ENCODE measurements at places on chromosomes 6 and 20.

DNA sequence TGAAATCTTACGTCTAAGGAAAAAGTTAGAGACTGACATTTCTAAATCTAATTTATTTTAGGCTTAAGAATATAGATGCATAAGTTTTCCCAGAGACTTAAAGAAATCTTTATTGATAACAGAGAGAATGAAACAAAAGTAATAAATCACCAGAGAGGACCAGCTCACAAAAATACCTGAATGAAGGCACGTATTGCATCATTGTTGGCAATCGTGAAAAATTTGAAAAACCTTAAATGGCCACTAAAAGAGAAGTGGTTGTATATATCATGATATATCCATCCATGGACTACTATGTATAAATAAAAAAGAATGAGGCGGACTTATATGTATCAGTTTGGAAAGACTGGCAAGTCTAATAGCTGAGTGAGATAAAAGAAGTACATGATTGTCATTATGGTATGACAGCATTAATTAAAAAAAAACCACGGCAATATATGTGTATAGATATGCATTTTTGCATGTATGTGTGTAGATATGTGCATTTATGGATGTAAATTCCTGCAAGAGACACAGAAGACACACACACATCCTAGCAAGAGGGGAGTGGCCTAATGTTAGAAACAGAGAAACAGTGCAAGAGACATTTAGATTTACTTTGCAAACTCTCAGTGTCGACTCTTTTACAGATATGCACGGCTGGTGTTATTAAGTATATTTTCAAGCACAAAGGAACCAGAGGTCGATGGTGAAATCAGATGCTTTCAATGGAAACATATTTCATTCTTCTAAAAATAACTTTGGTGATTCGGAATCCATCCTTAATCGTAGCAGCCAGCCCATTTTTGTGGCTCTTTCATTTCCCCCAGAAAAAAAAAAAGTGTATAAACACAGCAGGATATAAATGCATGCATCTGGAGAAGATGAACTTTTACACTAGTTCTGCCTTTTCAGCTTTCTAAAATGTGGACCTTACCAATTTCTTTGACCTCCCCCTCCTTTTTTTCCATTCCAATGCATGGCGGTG lies 156.1 kb upstream of the SALL4 start:
- H3K36me3 ChIP-seq, result no peaks in the 10 kb centered on the region
- H3K27ac ChIP-seq, result no peak overlapping the region
- no peaks in the 10 kb centered on the region for H3K27me3 ChIP-seq
- no peak for DNase-seq
- no peaks in the 10 kb centered on the region for H3K4me1 ChIP-seq

GRCh38 chr20:51306081-51306480 lies 236.4 kb downstream of the NFATC2 start:
- H3K27me3 ChIP-seq, result no peaks in the 10 kb centered on the region
- no peaks in the 10 kb centered on the region for H3K4me1 ChIP-seq
- H3K36me3 ChIP-seq, result no peaks in the 10 kb centered on the region
- H3K4me3 ChIP-seq, result no peak overlapping the region

- no peak for DNase-seq
- H3K36me3 ChIP-seq, result no peaks in the 10 kb centered on the region
- no peaks in the 10 kb centered on the region for H3K4me1 ChIP-seq
- H3K27me3 ChIP-seq, result no peaks in the 10 kb centered on the region
Measured at GRCh38 chr6:5102267-5102970, 17.3 kb downstream of the PPP1R3G start.

GRCh38 chr6:170504479-170504878 lies 48.6 kb downstream of the PSMB1 start:
- H3K36me3 ChIP-seq, result no peaks in the 10 kb centered on the region
- no peak overlapping the region for H3K27ac ChIP-seq
- no peak overlapping the region for H3K4me3 ChIP-seq
- no peaks in the 10 kb centered on the region for H3K4me1 ChIP-seq
- DNase-seq, result no peak
- no peaks in the 10 kb centered on the region for H3K27me3 ChIP-seq

GRCh38 chr6:28929887-28930620 lies 6.3 kb upstream of the TRIM27 start:
- H3K4me3 ChIP-seq, result no peak overlapping the region
- no peak overlapping the region for H3K27ac ChIP-seq
- no peaks in the 10 kb centered on the region for H3K36me3 ChIP-seq
- no peaks in the 10 kb centered on the region for H3K27me3 ChIP-seq

GRCh38 chr6:33886673-33887144 lies 82.9 kb upstream of the MLN start:
- DNase-seq, result no peak
- no peak overlapping the region for H3K27ac ChIP-seq
- no peak overlapping the region for H3K4me3 ChIP-seq
- no peaks in the 10 kb centered on the region for H3K36me3 ChIP-seq

- no peak overlapping the region for H3K4me3 ChIP-seq
- no peaks in the 10 kb centered on the region for H3K36me3 ChIP-seq
- no peaks in the 10 kb centered on the region for H3K4me1 ChIP-seq
- no peak overlapping the region for H3K27ac ChIP-seq
- DNase-seq, result no peak
- no peaks in the 10 kb centered on the region for H3K27me3 ChIP-seq
Measured at GRCh38 chr6:105755885-105756284, 330.3 kb upstream of the PRDM1 start.

DNA sequence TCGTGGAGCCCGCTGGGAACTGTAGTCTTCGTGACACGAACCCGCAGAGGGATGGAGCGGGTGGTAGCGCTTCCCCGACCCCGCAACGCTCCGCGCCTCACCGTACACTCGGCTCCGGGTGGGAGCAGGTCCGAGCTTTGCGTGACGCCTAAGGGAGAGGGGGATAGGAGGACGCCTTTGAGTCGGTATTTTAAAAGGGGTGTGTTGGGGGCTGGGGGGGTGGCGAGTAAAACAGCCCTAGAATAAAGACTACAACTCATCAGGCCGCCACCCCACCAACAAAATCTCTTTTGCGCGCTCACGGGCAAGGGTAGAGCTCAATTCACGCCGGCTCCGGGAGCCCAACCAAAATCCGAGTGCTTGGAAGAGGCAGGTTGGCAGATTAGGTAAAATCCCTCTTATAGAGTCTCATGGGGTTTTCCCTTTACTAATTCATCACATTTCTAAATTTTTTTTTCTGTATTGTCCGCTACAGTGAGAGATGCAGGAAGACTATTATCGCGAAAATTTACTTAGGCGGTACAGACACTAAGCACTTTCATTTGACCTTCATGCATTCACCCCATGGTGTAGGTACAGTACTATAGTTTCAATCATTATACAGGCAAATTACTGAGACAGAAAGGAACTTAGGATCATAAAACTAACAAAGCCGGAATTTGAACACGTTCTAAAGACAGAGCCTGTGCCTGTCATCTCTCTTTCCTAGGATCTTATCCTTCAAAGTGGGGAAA lies 706 bp upstream of the SNX14 start:
- H3K36me3 ChIP-seq, result no peaks in the 10 kb centered on the region
- H3K4me3 ChIP-seq, result peak overlapping the region; percentile 66
- no peak for DNase-seq
- no peaks in the 10 kb centered on the region for H3K27me3 ChIP-seq
- peak overlapping the region; percentile 95 for H3K27ac ChIP-seq
- H3K4me1 ChIP-seq, result peaks cover 15% of the 10 kb centered on the region

GRCh38 chr6:30483677-30484279 lies 5.5 kb upstream of the HLA-E start:
- H3K27ac ChIP-seq, result no peak overlapping the region
- H3K27me3 ChIP-seq, result no peaks in the 10 kb centered on the region
- H3K4me1 ChIP-seq, result peaks cover 6% of the 10 kb centered on the region
- H3K4me3 ChIP-seq, result no peak overlapping the region
- no peak for DNase-seq

DNA sequence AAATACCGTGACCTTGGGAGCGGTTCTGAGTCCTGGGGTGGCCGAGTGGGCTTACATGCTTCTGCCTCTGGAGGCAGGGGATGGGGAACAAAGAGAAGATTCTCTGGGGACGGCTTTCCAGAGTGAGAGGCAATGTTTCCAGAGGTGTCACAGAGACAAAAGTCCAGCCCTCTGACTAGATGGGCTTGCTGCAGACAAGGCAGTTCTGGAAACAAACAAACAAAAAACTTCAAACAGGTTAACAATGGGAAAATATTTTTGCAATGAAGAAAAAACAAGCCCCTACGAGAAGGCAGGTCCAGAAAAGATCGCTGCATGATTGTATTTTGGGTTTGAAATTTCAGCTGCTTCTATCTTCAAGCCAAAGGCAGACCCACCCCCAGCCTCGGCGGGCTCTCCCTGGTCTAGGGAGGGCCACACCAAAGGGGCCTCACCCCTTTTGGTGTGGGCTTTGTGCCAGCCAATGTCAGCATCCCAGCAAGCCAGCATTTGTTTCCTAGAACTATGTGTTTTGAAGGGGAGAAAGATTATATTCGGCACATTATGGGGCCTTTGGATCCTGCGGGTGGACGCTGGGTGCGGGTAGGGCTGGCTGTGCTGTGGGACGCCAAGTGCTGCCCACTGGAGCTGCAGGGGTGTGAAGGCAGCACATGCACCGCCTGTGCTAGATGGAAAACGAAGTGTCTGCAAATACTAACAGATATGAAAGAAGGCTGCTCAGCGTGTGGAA lies 42.9 kb downstream of the RIOK1 start:
- H3K27ac ChIP-seq, result no peak overlapping the region
- DNase-seq, result no peak
- no peaks in the 10 kb centered on the region for H3K4me1 ChIP-seq
- H3K27me3 ChIP-seq, result no peaks in the 10 kb centered on the region
- H3K36me3 ChIP-seq, result no peaks in the 10 kb centered on the region

DNA sequence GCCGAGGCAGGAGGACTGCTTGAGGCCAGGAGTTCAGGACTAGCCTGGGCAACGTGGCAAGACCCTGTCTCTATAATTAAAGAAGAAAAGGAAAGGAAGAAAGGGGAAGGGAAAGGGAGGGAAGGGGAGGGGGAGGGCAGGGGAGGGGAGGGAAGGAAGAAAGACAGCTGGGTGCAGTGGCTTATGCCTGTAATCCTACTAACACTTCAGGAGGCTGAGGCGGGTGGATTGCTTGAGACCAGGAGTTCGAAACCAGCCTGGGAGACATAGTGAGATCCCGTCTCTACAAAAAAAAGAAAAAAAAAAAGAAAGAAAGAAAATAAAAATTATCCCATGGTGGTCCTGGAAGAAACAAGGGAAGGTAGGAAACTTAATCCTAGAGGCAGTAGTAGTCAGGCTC lies 33.5 kb downstream of the BCL2L1 start:
- peaks cover 46% of the 10 kb centered on the region for H3K4me1 ChIP-seq
- DNase-seq, result no peak
- no peaks in the 10 kb centered on the region for H3K27me3 ChIP-seq
- peak overlapping the region; percentile 34 for H3K27ac ChIP-seq

DNA sequence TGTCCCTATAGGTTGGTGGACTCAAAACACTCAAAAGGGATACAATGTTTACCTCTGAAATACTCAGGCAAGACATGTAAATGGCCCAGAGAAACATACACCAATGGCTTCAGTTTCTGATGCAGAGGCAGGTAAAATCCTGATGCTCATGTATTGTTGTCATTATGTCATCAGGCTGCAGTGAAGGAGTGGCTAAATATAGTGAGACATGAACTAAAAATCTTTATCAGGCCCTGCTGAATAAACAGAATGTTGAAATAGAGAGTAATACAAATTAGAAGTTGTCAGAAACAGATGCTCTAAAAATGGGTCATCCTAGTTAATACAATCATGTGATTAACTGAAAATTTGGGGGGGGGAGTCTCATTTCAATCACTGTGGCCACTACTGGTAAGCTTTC lies 20.4 kb downstream of the PTPRK start:
- H3K4me1 ChIP-seq, result no peaks in the 10 kb centered on the region
- H3K27me3 ChIP-seq, result no peaks in the 10 kb centered on the region
- H3K27ac ChIP-seq, result no peak overlapping the region
- no peaks in the 10 kb centered on the region for H3K36me3 ChIP-seq
- DNase-seq, result no peak

DNA sequence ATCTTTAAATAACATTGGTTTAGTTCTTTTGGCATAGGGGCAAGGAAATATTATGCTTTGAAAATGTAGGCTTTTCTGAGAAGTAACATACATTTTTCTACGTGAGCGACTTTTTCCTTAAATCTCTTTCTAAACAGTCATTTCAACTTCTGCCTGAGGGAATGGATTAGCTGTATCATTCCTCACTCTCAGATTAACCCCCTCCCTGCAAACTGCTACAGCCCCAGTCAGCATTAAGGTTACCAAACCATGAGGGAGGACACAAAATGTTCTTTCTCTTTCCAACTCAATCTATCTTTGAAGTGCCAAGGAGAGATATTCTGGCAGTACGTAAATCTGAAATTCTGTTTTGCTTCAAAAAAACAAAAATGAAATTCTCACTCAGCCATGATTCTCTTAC lies 231.3 kb upstream of the FLRT3 start:
- H3K4me3 ChIP-seq, result no peak overlapping the region
- H3K36me3 ChIP-seq, result no peaks in the 10 kb centered on the region
- DNase-seq, result no peak
- H3K4me1 ChIP-seq, result no peaks in the 10 kb centered on the region

DNA sequence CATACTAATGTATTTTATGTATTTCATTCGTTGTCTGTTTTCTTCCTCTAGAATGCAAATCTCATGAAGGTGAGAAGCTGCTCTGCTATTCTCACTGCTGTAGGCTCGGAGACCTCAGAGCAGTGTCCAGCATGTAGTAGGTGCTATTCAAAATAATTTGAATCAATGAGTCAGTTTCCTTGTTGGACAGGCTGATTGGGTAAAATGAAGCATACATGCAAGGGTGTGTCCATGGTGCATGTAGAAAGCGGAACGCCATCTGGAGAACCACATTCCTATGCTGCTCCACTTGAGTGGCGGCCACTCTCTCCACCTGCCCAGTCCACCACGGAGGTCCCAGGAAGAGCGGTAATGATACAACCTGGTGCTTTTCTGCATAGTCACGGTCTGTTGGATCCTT lies 412.1 kb downstream of the QKI start:
- DNase-seq, result no peak
- H3K4me1 ChIP-seq, result no peaks in the 10 kb centered on the region
- H3K27ac ChIP-seq, result no peak overlapping the region
- no peaks in the 10 kb centered on the region for H3K36me3 ChIP-seq

GRCh38 chr6:40285996-40286395 lies 301.2 kb downstream of the LRFN2 start:
- H3K27ac ChIP-seq, result no peak overlapping the region
- H3K27me3 ChIP-seq, result no peaks in the 10 kb centered on the region
- no peak overlapping the region for H3K4me3 ChIP-seq
- DNase-seq, result no peak
- H3K4me1 ChIP-seq, result no peaks in the 10 kb centered on the region

- no peaks in the 10 kb centered on the region for H3K4me1 ChIP-seq
- no peak for DNase-seq
- no peaks in the 10 kb centered on the region for H3K27me3 ChIP-seq
Measured at GRCh38 chr6:5152460-5152859, 67.3 kb downstream of the PPP1R3G start.

GRCh38 chr6:155078331-155078745 lies 83.2 kb downstream of the TIAM2 start:
- no peak overlapping the region for H3K4me3 ChIP-seq
- peak overlapping the region; percentile 88 for H3K27ac ChIP-seq
- peak; percentile 69 for DNase-seq

GRCh38 chr6:137824556-137824879 lies 42.5 kb upstream of the TNFAIP3 start:
- DNase-seq, result no peak
- H3K27me3 ChIP-seq, result no peaks in the 10 kb centered on the region
- no peaks in the 10 kb centered on the region for H3K36me3 ChIP-seq
- no peak overlapping the region for H3K4me3 ChIP-seq
- H3K27ac ChIP-seq, result no peak overlapping the region

- no peaks in the 10 kb centered on the region for H3K36me3 ChIP-seq
- H3K4me1 ChIP-seq, result no peaks in the 10 kb centered on the region
- H3K4me3 ChIP-seq, result no peak overlapping the region
Measured at GRCh38 chr6:117075218-117075617, 190.1 kb upstream of the VGLL2 start.
